ENCODE measurements at places on chromosomes 2 and 18.

DNA sequence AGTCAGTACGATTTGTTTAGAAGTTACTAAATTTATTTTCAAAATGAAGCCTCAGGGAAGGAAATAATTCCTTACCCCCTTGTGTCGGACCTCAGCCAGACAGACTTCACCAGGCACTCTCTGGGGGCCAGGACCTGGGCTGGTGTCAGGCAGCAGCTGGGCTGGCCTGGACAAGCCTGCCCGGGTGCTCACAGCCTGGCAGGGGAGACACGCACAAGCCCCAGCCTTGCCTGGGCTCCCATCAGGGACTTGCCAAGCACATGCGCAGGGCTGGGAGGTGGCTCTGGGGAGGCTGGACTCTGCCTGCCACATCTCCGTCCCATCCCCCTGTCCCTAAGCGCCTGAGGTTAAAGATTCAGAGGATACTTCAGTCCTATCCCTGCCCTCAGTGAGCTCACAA is 56.8 kb upstream of the HS6ST1 start:
- no peak for DNase-seq

- DNase-seq = no peak
Measured at GRCh38 chr2:24842081-24843050, 49.1 kb downstream of the CENPO start.

DNA sequence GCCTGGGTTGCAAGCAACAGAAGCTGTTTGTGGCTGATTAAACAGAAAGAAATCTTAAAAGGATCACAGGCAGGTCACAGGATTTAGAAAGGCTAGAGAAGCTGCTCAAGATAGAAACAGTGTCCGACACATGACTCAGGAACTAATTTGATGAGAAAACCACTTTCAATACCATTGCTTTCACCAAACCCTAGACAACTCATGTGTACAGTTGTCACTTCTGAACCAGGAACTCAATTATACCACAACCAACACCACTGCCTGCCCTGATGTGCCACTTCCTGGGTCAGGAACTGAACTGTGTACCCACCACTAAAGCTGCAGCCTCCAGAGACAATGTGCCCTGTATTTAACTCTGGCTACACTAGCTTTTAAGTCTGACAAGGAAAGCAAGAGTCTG is 56.0 kb downstream of the TMEM247 start:
- DNase-seq = no peak

GRCh38 chr2:162053066-162053807 is 20.8 kb downstream of the DPP4 start:
- DNase-seq = no peak

GRCh38 chr18:8354304-8354703 is 254.9 kb upstream of the RAB12 start:
- DNase-seq = no peak

- no peak for DNase-seq
Measured at GRCh38 chr18:76457957-76458356, 37.1 kb downstream of the ZNF516 start.

DNA sequence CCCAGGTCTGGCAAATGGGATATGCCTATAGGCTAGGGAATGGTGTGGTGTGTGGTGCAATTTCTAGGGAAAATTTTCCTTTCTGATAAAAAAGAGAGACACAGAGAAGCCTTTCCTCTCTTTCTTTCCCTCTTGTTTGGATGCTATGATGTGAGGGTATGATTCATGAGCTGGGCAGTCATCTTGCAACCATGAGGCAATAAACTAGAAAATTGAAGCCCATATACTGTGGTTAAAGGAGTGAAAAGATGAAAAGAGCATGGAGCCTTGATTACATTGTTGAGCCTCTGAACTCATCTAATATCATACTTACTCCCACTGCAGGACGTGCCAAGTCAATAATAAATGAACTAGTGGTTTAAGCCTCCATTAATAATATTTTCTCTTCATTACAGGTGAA is 215.6 kb downstream of the HAUS1 start:
- no peak for DNase-seq

DNA sequence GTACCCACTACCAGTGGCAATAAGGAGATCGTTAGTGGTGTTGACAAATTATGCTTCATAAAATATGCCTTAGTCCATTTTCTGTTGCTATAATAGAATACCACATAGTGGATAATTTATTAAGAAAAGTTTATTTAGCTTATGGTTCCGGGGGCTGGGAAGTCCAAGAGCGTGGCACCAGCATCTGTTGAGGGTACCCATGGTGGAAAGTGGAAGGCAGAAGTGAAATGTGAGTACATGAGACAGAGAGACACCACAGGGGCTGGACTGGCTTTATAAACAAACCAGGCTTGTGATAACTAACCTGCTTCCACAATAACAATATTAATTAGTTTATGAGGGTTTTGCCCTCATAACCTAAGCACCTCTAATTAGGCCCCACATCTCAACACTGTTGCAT is 146.6 kb downstream of the RNF144A start:
- DNase-seq = no peak

Data from C1 segment of cervical spinal cord (tissue), 14 donors.